ENCODE measurements at places on chromosomes 12 and 14.

DNA sequence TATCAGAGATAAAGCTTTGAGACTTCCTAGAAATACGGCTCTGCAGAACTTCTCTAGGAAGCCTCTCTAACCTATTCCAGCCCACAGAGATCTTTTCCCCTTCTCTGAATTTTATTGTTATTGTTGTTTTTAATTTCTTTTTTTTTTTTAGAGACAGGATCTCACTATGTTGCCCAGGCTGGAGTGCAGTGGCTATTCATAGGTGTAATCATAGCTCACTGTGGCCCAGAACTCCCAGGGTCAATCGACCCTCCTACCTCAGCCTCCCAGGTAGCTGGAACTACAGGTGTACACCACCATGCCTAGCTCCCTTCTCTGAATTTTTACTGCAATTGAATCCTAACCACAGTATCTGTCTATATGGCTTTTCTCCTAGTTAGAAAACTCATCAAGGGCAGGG lies 19.6 kb downstream of the SLC7A8 start:
- DNase-seq = no peak

DNA sequence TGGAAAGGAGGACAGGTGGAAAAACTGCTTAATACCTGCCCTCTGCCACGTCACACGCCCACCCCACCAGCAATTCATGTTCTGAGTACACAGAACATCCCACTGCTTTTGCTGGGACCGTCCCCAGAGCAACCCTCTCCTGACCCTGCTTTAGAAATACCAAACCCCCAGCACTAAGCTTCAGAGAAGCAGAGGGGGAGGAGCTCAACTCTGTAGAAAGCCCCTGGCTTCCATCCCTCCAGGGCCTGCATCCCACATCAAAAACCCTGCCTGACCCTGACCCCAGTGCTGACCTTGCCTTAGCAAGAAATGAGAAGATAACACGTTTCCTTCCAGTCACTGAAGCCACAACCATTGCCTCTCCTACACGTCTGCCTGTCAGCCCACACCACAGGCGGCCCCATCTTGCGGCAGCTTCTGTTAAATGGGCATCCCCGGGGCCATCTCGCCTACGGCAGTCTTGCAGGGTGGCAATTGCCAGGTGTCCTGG lies 19.7 kb downstream of the VDR start:
- DNase-seq = no peak

- no peak for DNase-seq
These were observed 33.6 kb downstream of the CDKL1 start for GRCh38 chr14:50362764-50363713.

GRCh38 chr12:130307859-130308258 lies 29.8 kb upstream of the PIWIL1 start:
- DNase-seq = no peak

DNA sequence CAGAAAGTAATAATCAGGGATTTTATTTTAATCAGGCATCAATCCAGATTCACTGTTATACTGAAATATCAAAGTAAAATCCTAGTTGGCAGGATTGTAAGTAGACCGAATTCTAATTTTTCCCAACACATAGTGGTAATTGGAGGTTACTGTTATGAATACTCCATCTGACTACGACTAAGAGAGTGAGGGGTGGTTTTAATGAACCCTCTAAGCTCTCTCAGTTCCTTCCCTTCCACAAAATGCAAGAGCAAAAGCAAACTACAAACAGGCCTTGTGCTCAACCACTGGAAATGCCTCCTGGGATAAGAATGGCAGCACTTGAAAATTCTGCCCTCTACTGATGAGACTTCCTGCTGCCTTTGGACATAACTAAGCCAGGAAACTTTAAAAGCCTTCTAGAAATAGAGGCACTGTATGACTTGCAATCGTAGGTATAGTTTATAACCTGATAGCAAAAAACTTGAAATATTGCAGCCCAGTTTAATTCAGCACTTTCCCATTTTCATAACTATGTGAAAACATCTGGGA lies 184.8 kb downstream of the SLC16A7 start:
- no peak for DNase-seq

DNA sequence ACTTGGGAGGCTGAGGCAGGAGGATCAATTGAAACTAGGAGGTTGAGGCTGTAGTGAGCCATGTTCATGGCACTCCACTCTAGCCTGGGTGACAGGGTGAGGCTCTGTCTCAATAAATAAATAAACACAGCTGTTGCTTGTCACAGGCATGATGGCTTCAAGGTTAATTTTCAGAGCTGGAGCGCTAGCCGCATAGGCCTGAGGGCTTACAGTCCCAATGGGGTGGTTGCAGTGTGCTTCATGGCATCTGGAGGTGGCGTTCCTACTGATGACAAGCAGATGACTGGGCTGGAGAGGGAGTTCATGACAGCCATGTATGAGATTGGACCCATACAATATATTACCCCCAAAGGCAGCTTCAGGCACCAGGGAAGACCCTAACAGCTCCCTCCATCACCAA lies 1.6 kb upstream of the FMNL3 start:
- DNase-seq = no peak

DNA sequence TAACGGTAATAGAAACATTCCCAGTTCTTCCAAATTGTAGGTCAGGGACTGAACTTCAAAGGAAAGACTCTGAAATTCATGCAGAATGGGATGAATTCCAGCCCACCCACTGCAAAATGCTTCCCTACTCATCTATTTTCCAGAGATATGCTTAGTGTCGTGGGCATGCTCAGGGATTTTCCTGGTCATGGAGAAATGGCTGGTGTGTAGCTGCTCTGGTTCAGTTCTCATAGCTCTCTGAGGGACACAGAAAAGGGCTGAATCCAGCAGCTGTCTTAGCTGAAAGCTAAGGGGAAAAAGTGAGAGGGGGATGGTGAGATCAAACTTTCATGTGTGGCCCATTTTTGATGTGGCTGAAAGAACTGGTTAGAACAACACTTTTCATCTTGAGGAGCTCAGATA lies 72.9 kb upstream of the KRAS start:
- no peak for DNase-seq

GRCh38 chr12:53726946-53727309 lies 324 bp downstream of the CALCOCO1 start:
- peak; percentile 6 for DNase-seq

DNA sequence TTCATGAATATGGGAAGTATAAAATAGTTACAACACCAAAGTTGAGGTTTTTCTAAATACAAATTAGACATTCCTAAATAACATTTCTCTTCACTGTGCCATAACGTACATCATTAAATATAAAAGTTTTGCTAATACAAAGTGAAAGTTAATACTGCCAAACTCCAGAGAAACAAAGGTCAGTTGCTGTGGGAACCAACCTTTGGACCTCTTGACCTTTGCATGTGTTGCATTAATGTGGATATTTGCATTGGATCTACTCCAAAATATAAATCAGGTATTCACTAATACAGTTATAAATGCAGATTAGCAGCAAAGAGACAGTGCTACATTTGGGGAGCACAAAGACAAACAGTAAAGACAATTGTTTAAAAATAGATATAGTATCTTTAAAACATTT lies 366.0 kb upstream of the USP15 start:
- DNase-seq = no peak

- no peak for DNase-seq
These were observed 88.2 kb upstream of the CNOT2 start for GRCh38 chr12:70154960-70155589.

DNA sequence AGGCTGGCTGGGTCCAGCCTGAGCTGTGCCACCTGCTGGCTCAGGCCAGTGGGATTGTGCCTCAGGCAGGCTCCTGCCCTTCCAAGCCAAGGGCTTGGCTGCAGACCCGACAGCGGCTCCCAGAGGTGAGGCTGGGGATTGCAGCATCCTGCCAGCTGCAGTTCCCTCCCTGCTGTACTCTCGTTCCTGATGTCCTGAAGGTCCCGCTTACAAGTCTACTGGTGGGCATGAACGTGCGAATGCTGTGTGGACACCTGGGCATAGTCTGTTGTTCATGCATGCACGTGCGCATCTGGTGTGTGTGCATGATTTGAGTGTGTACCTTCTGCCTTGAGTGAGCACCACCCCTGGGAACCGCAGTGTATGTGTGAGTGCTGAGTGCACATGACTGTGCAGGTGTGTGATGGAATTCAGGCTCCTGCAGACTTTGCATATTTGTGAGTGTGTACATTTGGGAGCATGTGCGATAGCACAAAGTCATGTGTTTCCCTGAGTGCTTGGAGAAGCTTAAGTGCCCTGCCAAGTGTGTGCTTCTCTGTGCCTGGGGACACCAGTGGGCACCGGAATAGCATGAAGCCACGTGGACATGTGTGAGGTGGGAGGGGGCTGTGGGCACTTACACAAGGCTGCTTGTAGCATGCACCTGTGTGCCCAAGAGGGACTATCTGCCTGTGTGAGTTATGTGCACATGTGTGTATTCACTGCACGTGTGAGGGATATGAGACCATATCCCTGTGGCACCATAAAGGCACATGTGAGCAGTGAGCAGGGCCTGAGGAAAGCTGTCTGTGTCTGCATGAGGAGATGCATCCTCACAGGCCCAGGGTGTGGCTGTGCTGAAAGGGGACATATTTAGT lies 19.3 kb upstream of the KRT7 start:
- peak; percentile 58 for DNase-seq

DNA sequence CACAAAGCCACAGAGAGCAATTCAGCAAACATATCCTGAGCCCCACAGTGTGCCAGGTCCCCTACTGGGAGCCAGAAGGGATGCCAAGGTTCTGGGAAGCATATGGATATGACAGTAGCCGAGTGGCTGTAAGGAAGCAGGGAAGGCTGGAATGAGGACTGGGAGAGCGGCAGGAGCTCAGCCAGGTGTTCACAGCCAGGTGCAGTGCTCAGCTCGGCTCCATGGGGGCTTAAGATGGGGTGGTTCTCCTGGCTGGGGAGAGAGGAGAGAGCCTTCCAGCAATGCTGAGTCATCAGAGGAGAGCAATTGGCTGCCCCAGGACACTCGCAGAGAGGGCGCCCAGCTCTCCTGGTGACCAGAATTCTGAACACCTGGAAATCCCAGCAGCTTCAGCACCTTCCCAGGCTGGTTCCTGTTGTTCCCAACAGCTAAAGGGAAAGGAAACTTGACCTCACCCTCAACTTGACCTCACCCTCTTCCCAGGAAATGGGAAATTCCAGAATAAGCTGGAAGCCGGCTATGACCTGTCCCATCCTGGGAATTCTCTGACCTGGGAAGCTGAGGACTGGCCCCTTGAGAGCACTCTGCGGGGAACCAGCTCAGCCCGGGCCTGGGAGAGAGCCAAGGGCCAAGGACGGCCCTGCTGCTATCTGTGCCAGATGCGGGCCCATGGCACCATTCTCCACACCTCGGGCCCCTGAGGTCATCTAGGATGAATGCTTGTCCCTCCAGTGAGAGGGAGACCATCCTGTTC lies 34.6 kb downstream of the SLC6A12 start:
- DNase-seq = no peak

GRCh38 chr12:69423037-69423905 lies 46.9 kb upstream of the FRS2 start:
- DNase-seq = no peak

- DNase-seq = peak; percentile 50
These were observed 3.1 kb downstream of the CCND2 start for GRCh38 chr12:4276524-4277204.

- DNase-seq = peak; percentile 3
These were observed 10.1 kb upstream of the GRIP1 start for GRCh38 chr12:66688846-66689439.

- no peak for DNase-seq
These were observed 11.9 kb downstream of the SLCO1B3 start for GRCh38 chr12:20822415-20822814.

- no peak for DNase-seq
These were observed 5.8 kb downstream of the TMEM253 start for GRCh38 chr14:21106498-21107282.

DNA sequence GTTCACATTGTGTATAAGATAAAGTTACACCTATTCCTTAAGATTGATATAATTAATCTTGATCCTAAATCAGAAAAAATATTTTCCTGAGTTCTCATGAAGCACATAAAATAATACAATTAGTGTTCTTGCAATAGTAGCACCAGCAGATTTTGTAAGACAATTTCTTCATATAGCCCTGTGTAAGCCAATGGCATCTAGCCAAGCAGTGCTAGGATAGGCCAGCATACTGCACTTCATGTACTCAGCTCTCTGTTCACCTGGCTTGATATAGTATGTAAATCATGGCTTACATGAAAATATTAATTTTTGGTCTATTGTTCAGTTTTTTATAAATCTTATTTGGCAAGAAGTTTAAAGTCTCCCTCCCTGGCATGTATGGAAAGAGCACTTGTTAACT lies 1.9 kb downstream of the KLRF2 start:
- DNase-seq = no peak

- no peak for DNase-seq
These were observed 4.5 kb downstream of the NOP2 start for GRCh38 chr12:6563448-6564050.
